ENCODE measurements at places on chromosomes 4 and X.

DNA sequence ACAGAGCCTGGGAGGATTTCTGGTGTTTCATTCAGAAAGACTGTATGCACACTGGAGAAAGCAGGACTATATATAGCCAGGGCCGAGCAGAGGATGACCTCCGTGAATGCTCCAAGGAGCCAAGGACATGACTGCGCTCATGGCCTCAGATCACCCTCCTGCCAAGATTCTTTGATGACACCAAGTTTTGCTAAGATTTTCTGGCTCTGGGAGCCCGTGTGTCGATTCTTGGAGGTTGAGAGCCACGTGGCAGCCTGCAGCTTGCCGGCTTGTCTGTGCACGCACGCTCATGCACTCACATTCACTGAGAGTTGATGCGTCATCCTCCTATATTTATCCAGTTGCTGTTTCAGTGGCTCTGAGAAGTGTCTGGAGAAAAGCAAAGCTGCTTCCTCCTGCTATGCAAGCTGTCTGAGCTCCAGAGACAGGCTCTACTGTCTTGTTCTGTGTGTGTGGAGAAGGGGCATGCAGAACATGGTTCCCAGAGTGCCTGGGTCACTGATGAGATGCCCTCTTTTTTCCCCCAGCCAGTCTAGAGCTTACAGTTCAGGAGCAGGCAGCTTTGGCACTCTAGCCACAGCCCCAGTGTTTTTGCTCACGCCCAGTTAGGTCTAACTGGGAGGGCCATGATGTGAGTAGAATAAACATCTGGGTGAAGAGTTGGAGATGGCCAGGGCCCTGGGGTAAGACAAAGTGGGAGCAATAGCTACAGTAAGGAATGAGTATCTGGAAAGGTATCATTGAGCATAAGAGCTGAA lies 64.9 kb upstream of the SCOC start:
- no peak for DNase-seq

DNA sequence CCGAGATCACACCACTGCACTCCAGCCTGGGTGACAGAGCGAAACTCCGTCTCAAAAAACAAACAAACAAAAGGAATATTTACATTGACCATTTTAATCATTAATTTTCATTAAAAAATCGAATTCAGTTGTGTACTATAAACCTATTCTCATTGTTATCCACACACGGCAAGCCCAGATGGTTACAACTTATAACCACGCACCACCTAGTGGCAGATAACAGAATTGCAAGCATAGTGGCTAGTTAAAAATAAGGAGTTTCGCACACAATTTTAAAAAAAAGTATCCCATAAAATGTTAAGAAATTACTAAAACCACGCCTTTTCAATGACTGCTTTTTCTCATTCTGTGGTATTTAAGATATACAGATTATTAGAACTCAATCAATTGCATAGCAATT lies 25.4 kb downstream of the MBNL3 start:
- DNase-seq: peak; percentile 10

DNA sequence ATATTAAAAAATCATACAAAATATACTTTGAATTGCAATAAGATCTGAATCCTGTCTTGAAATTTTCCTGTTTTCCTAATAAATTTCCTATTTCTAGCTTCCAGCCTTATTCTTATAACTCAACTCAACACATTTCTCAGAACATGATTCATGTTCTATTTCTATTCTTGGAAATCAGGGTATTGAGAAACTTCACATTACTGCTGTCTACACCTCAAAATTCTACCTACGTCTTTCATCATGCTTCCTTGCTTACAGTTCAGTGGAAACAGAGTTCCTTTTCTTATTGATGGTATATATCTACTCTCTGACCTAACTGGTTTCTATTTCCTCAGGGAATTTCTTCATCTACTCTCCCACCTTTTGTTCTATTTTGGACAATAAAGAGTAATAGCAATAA lies 2139.0 kb downstream of the ARAP2 start:
- DNase-seq: no peak

GRCh38 chr4:99855678-99856077 lies 38.5 kb downstream of the LAMTOR3 start:
- DNase-seq: no peak

GRCh38 chr4:174528226-174528625 lies 5.9 kb upstream of the HPGD start:
- DNase-seq: no peak

- no peak for DNase-seq
These were observed 64.1 kb downstream of the STX18 start for GRCh38 chr4:4477796-4478195.

DNA sequence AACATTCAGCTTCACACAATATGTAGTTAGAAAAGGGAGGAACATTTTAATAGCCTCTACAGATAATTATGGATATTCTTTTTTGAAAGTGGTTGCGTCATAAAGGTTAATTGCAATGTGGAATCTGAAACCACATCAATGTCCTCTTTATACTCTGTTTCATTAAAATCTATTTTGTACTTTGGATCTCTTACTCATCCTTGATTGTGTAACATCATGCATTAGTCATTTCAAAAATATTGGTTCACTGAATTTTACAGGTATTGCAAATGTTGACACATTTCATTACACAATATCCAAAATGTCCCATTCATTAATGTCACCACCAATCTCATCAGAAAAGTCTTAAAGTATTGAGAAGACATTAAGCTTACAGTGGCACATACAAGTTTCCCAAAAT lies 62.7 kb upstream of the USP9X start:
- no peak for DNase-seq

- DNase-seq: no peak
These were observed 123.7 kb downstream of the STOX2 start for GRCh38 chr4:184028561-184029374.

DNA sequence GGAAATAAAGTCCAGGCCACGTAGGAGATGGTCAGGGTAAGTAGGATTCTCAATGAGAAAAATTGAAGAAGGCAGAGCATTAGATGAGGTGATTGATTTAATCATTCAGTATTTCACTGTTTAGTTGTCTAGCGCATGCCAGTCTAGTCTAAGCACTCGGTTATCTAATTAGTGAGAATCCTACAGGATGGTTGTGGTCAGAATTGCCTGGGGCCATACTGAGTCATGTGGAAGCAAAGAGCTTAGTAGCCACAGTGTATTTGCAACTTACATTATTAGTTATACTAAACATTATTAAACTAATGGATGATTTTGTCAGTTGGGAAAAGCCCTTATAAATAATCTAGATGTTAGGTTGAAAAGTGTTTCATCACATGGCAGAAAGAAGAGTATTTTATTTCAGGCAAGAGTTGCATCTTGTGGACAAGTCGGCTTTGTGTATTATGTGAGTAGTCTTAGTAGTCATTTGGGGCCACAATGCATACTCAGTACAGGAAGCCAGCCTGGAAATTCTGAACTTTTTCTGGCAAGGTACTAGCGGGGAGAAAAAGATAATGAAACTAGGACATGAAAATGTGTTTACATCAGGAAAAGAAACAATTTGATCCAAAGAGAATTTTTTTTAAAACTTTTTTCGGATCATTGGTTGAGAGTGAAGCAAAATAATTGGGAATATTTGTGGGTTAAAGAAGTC lies 31.9 kb downstream of the CPEB2 start:
- peak; percentile 2 for DNase-seq

- DNase-seq: no peak
These were observed 2.2 kb upstream of the C4orf36 start for GRCh38 chr4:86894455-86894854.

Data from T-helper 2 cell (primary cell).